Prostate gland (tissue), 2 donors: ENCODE measurements at places on chromosomes 7 and 10.

GRCh38 chr10:85916994-85917573 lies 449.5 kb downstream of the GRID1 start:
- H3K27ac ChIP-seq = no peak overlapping the region
- no peaks in the 10 kb centered on the region for H3K27me3 ChIP-seq
- H3K4me1 ChIP-seq = no peaks in the 10 kb centered on the region

DNA sequence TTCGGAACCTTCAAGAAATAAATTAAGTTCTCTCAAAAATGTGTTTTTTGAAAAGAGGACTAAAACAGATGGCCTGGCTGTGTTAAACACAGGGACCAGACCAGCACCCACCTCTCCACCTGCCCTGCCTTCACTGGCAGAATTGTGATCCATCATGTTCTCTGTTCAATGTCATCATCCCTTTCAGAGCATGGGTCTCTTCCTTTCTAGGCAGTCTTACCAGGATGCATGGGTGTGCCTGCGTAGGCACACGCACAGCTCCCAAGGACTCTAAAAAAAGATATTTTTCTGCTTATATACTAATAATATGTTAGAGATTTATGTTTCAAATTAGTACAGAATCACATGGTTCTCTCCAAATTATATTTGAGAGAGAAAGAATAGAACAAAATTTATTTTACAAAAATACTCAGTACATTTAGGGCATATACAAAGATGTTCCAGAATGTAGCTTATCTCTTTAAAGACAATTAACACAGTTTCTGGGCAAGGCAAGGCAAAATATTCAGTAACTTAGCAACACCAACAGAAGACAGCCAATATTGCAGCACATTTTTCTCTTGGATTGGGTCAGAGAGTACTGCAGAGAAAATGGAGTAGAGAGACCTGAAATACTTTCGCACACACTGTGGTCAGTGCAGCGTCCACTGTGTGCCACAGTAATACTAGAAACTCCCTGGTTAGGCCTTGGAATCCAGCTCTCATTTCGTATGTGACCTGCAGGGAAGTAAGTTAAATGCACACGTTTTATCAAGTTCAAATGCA lies 52.8 kb downstream of the EGFR start:
- no peak overlapping the region for H3K27ac ChIP-seq
- no peak for DNase-seq
- H3K4me3 ChIP-seq = no peak overlapping the region
- no peaks in the 10 kb centered on the region for H3K27me3 ChIP-seq

GRCh38 chr7:150753239-150753638 lies 16.0 kb downstream of the GIMAP5 start:
- DNase-seq = no peak
- no peak overlapping the region for H3K27ac ChIP-seq
- no peaks in the 10 kb centered on the region for H3K36me3 ChIP-seq

GRCh38 chr7:129084801-129085551 lies 30.1 kb upstream of the TNPO3 start:
- no peaks in the 10 kb centered on the region for H3K36me3 ChIP-seq
- no peak overlapping the region for H3K4me3 ChIP-seq
- DNase-seq = no peak
- no peaks in the 10 kb centered on the region for H3K27me3 ChIP-seq
- no peak overlapping the region for H3K27ac ChIP-seq

DNA sequence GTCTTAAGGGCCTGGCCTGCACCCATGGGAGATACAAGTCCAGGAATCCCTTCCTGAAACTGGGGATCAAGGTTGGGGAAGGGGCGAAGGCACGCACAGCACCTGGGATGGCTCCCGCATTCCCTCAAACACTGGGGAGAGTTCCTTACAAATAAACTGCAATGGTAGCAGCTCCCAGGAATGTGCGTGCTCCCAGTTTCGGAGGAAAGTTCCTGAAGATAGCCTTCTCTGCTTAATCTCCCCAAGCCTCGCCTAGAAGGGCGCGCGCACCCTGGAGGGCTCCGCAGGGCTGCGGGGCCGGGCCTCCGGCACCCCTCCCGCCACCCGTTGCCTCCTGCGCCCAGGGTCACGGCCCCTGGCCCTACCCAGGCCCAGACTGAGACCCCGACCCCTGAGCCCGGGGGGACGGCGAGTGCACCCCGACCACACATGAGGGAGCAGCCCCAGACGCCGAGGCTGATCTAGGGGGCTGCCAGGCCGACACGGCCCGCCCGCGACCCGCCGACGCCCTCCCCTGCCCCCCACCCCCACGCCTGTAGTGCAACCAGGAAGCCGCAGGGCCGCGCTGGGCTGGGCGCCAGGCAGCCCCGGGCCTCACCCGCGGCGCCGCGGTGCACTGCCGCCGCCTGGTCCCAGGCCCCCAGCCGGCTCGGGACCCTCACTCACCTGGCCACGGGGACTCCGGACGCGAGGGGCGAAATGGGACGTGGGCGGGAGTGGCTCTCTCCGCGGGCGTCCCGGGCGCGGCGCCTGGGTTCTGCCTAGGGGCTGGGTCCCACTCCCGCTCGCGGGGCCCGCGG lies 460 bp downstream of the ANXA11 start:
- H3K27ac ChIP-seq = peak overlapping the region; percentile 97
- no peaks in the 10 kb centered on the region for H3K27me3 ChIP-seq
- H3K36me3 ChIP-seq = no peaks in the 10 kb centered on the region
- peaks cover 12% of the 10 kb centered on the region for H3K4me1 ChIP-seq
- DNase-seq = no peak

- no peaks in the 10 kb centered on the region for H3K36me3 ChIP-seq
- no peak overlapping the region for H3K4me3 ChIP-seq
- DNase-seq = no peak
- no peaks in the 10 kb centered on the region for H3K4me1 ChIP-seq
- H3K27ac ChIP-seq = no peak overlapping the region
Observed at GRCh38 chr10:60348982-60349381, 40.7 kb downstream of the ANK3 start.

DNA sequence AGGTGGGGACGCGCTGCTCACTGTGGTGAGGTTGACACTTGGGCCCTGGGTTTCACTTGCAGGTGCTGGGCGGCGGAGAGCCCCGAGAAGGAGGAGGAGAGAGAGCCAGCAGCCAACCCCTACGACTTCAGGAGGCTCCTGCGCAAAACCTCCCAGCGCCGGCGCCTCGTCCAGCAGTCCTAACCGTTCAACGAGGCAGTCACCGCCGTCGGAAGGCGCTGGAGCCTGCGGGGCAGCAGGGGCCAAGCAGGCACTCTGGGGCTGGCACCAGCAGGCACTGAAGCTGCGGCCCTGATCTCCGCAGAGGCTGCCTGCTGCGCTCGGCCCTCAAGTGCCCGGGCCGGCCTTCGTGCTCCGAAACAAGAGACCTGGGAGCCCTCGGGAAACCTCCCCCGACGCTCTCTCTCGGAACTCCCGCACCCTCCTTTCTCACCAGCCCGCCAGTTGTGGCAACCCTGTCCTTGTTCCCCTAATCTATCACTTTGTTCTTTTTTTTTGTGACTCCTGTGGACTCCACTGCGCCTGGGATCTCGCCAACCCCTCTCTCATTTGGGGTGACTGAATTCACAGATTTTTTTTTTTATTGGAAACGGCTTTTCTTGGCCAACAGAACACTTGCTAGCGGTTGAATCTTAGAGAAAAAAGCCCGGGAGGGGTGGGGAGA lies 4.7 kb upstream of the GAD2 start:
- no peak overlapping the region for H3K27ac ChIP-seq
- H3K4me3 ChIP-seq = no peak overlapping the region
- H3K27me3 ChIP-seq = peaks cover 32% of the 10 kb centered on the region
- no peak for DNase-seq
- peaks cover 6% of the 10 kb centered on the region for H3K4me1 ChIP-seq

- no peak for DNase-seq
- H3K36me3 ChIP-seq = no peaks in the 10 kb centered on the region
- no peaks in the 10 kb centered on the region for H3K27me3 ChIP-seq
- no peaks in the 10 kb centered on the region for H3K4me1 ChIP-seq
Observed at GRCh38 chr10:6591668-6592067, 11.6 kb upstream of the PRKCQ start.

DNA sequence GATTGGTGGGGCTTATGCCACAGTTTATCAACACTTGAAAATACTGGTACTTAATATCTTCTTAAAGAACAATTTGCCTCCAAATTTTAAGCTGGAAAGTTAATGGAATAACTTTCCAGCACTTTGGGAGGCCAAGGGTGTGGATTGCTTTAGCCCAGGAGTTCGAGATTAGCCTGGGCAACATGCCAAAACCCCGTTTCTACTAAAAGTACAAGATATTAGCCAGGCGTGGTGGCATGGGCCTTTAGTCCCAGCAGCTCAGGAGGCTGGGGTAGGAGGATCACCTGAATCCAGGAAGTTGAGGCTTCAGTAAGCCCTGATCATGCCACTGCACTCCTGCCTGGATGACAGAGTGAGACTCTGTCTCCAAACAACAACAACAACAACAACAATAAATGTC lies 56.0 kb downstream of the PRF1 start:
- H3K27ac ChIP-seq = no peak overlapping the region
- no peaks in the 10 kb centered on the region for H3K4me1 ChIP-seq
- no peaks in the 10 kb centered on the region for H3K36me3 ChIP-seq

GRCh38 chr10:32744321-32744720 lies 213.7 kb downstream of the ITGB1 start:
- H3K27ac ChIP-seq = no peak overlapping the region
- no peaks in the 10 kb centered on the region for H3K36me3 ChIP-seq
- no peak for DNase-seq
- no peak overlapping the region for H3K4me3 ChIP-seq

DNA sequence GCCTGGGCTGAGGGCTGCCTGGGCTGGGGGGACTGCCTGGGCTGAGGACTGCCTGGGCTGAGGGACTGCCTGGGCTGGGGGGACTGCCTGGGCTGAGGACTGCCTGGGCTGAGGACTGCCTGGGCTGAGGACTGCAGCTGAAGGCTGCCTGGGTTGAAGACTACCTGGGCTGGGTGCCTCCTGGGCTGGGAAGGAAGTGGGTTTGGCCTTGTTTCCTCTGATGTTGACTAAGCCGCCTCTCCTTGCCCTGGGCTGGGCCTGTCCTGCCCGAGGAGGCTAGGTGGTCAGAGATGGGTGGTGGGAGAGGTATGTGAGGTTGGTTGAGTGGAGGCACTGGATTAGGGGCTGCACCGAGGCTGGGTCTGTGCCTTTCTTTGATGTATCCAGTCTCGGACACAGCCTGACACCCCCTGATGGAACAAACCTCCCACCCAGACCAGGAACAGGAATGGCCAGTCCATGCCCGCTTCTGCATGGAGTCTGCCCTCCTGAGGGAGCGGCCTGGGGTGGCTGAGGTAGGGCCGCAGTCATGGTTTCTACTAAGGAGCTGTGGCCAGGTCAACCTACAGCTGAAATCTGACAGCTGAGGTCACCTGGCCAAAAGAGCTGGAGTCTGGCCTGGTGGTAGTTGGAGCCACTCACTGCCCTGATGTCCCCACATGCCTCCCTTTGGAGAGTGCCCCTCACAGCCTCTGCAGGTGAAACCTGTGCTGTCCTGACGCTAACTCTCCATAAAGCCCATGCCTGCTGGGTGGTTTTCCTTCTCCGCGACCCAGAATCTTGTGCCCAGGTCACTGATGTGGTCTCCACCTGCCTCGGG lies 22.3 kb downstream of the SCART1 start:
- H3K27ac ChIP-seq = no peak overlapping the region
- no peaks in the 10 kb centered on the region for H3K27me3 ChIP-seq
- no peak for DNase-seq
- no peak overlapping the region for H3K4me3 ChIP-seq
- H3K36me3 ChIP-seq = no peaks in the 10 kb centered on the region
- no peaks in the 10 kb centered on the region for H3K4me1 ChIP-seq

DNA sequence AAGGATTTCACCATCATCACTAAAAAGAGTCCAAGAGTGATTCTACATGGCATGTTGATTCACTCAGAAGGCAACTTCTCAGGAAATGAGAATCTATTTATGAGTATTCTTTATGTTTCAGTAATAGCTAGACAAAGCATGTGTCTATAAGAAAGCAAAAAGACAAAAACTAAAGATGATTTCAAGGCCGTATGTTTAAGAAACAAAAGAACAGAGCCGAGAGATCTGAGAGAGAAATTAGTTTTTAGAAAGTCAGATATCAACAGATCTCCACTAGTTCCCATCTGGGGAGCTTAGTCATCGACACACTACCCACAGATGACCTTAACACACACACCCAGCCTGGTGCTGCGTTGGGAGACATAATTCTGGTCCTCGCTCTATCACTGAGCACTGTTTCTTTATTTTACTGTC lies 21.0 kb downstream of the PIP4K2A start:
- H3K4me3 ChIP-seq = no peak overlapping the region
- no peak for DNase-seq
- H3K4me1 ChIP-seq = no peaks in the 10 kb centered on the region
- H3K27me3 ChIP-seq = no peaks in the 10 kb centered on the region
- H3K27ac ChIP-seq = no peak overlapping the region

GRCh38 chr10:133405844-133406527 lies 12.0 kb downstream of the MTG1 start:
- no peak for DNase-seq
- no peak overlapping the region for H3K27ac ChIP-seq
- H3K27me3 ChIP-seq = no peaks in the 10 kb centered on the region
- no peak overlapping the region for H3K4me3 ChIP-seq

- no peaks in the 10 kb centered on the region for H3K4me1 ChIP-seq
- DNase-seq = no peak
- no peaks in the 10 kb centered on the region for H3K27me3 ChIP-seq
- H3K4me3 ChIP-seq = no peak overlapping the region
- H3K36me3 ChIP-seq = no peaks in the 10 kb centered on the region
Observed at GRCh38 chr10:84523526-84523925, 195.1 kb downstream of the CCSER2 start.

DNA sequence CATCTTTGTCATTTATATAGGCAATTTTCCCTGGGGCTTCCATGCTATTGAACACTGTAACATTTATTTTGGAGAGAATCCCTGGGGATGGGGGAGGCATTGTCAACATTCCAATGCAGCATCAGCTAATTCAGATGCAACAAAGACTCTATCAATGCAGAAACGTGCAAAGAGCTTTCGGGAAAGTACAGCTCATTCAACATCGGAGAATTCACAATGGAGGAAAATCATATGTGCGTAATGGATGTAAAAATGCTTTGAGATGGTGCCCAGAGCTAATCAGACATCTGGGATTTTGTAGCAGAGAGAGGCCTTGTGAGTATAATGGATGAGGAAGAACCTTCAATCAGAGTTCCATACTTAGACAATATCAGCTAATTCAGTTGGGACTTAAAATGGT lies 28.3 kb upstream of the FIS1 start:
- H3K27me3 ChIP-seq = no peaks in the 10 kb centered on the region
- no peak overlapping the region for H3K27ac ChIP-seq
- H3K36me3 ChIP-seq = no peaks in the 10 kb centered on the region
- no peak overlapping the region for H3K4me3 ChIP-seq
- no peaks in the 10 kb centered on the region for H3K4me1 ChIP-seq
- DNase-seq = no peak

DNA sequence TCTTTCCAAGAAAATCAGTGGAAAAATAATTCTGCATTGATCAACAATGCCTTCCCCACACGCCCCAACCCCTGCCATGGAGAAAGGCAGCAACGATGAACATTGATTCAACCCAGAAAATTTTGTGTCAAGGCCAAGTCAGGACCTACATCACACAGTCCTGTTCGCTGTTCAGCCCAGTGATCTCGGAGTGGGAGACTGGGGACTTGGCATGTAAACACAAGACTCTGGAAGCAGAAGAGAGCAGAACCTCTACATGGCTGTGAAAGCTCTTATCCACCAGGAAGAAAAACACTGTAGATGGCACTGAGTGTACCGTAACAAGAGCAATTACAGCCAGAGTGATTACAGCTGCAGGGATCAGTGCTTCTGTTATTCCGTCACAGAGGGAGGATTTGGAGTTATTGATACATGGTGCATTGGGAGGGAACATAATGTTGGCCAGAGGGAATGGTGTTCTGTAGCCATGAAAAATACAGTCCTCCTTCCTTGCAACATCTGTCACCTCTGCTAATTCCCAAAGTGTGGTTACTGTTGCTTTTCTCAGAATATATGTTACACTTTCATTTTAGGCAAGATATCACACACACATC lies 136.6 kb downstream of the IQUB start:
- H3K4me1 ChIP-seq = no peaks in the 10 kb centered on the region
- no peaks in the 10 kb centered on the region for H3K27me3 ChIP-seq
- DNase-seq = no peak
- H3K27ac ChIP-seq = no peak overlapping the region
